ENCODE measurements at places on chromosomes 12 and 14.
A peak's percentile ranks its signal among the peaks of the same experiment; 100 is the strongest.

- no peak for DNase-seq
Observed at GRCh38 chr12:26162174-26162573, 33.2 kb upstream of the SSPN start.

- DNase-seq: no peak
Observed at GRCh38 chr14:75553761-75554364, 24.6 kb upstream of the FLVCR2 start.

DNA sequence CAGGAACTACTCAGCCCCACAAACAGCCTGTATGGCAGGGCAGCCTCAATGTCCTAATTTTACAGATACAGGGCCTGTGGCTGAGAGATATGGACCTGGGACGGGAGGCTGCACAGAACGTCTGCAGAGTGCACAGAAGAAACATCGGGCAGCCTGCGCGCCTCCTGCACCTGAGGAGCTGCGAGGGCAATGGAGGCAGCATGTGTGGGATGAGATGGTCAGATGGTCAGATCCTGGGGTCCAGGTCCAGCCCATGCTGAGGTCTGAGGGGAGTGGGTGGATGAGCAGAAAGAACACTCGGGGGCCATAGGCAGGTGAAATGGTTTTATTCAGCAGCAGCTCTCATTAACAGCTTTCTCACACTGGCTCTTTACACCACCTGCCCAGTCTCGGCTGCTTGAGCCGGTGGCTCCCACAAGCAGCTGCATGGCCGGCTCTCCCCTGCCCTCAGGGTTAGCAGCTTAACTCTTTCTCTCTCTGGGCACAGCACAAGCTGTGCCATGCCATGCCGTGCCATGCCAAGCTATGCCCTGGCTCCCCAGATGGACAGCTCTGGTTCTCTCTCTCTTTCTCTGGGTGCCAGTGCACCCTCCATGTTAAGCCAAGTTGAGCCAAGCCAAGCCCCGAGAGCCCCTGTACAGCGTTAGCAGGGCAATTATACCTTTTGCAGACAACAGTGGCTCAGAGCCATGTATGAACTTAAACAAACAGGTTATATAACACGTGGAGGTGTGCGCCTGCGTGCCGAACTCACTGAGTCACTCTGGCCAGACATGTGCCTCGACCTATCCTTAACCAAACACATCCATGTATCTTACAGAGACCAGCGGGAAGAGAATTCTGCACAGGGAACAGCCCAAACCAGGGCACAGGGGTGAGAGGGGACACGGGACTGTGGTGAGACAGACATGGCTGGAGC is 47.6 kb downstream of the RIMBP2 start:
- no peak for DNase-seq

DNA sequence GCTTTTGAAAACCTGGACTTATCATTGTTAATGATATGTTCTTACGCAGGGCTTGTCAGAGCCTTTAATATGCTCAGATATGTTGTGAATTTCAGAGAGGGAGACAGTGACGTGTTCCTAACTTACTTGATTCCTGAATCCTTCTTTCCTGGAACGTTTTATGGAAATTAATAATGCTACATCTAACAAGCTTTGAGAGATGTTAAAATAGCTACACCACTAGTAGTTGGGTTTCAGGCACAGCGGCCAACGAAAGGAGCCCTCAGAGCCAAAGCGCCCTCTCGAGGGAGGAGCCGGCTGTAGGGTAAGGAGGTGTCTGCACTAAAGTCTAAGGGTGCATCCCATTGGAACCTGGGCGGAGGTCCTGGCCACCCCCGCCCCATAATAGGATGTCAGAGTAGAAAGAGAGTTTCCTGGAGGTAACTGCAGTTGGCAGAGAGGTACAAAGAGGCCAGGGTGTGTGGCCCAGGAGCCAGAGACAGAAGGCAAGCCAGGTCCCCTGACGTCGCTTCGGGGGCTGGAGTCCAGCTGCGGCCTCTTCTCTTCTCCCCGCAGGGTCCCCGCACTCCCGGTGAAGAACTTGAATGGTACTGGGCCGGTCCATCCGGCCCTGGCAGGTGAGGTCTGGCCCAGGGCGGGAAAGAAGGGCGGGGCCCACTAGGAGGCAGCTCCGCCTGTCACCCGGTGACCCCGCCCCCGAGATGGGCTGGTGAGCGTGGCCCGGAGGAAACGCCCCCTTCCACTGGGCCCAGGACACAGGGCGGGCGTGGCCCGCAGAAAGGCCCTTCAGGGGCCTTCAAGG is 36.3 kb downstream of the DTX1 start:
- DNase-seq: no peak

GRCh38 chr12:54392485-54393206 is 8.1 kb upstream of the ZNF385A start:
- DNase-seq: no peak

- DNase-seq: no peak
Observed at GRCh38 chr12:116607039-116607438, 47.9 kb downstream of the MAP1LC3B2 start.

- DNase-seq: no peak
Observed at GRCh38 chr14:31690056-31690455, 128.9 kb downstream of the NUBPL start.

DNA sequence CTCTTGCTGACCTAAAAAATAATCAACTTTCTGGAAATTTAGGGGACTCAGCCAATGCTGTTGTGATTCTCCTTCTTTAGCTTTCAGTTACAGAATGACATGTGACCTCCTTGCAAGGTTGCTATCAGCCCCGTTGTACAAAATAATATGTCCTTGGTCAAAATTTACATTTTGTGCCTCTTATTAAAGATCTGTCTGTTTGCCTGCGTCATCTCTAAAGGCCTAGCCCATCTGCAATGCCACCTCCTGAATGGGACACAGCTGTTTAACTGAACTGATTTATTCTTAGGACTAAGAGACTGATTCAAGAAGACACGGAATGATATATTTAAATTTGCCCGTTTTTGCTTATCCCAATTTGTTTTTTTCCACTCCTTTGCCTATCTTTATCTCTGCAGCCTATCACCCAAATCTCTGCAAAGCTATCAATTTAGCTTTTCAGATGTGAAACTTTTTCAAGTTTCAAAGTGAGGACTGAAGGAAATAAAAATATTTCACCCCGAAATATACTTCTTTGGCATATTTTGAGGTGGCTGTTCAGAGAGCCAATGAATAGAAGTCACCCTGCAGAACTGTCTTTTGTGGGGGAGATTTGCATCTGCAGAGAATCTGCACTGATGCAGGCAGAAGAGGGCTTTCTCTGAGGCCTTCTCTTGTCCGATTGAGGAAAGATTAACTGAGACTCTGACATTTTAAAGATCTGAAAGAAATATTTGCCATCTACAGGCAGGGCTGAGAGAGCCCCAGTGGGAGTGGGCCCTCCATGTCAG is 126.0 kb downstream of the VEZT start:
- no peak for DNase-seq

- peak; percentile 66 for DNase-seq
Observed at GRCh38 chr12:19129486-19130223, at the start of gene PLEKHA5. Gene PLEKHA5 (plus strand): TSS chr12:19129733. CDS start chr12:19129800, 67 bp downstream.

DNA sequence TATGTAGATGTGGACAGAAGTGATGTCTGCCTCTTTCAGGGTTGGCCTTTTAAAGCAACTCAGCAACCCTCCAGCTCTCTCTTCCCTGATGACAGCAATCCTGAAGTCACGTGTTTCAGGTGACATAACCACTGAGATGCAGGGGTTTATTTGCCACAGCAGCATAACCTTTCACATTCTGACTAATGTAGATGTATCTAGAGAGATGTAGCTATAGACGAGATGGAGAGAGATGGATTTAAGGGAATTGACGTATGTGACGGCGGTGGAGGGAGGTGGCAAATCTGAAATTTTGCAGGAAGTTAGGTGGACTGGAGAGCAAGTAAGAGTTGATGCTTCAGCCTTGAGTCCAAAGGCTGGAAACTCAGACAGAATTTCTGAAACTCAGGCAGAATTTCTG is 126.0 kb downstream of the ZFP36L1 start:
- no peak for DNase-seq

DNA sequence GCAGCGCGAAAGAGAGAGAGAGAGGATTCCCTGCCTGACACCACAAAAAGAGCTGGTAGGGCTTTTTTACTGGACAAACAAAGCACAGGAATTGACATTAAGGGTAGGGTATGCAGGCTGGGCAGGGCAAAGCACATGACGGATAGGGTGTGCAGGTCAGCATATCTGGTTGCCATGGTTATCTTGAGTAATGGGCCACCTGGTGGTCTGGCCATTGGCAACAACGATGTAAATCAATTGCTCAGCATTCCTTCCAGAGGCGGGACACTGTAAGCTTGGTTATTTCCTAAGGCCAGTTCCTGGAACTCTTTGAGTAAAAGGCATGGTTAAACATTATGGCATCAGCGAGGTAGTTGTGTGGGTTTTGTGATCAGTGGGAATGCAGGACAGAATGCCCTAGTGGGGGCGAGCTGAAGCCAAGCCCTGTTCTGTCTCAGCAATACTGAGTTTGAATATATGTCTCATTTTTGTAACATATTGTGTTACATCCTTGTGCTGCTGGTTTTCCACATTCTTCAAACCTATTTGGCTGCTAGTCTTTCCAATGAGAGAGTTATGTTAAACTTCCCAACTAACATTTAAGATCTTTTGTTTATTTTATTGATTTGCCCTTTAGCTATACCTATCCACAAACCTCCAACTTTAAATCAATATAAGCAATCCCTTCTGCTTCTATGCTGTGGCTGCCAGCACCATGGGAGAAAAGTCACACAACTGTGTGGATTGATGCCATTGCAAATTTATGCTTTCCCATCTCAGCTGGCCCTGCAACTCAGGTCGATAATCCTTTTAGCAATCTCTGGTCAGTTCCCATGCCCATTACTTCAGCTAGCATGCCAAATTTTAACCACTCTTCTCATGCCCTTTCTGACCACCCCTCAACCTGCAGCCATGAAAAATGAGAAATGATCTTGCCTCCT is 396.7 kb upstream of the PDE3A start:
- DNase-seq: no peak

GRCh38 chr12:8852119-8852518 is 29.7 kb downstream of the A2ML1 start:
- no peak for DNase-seq

All from activated CD4-positive, alpha-beta T cell treated with anti-CD3 and anti-CD28 coated beads, Interleukin-2, Interleukin-6, amounts not matched to agents 100 ng/mL and 50 ng/mL, durations not matched to agents 16 hours and 8 hours (primary cell).